ENCODE measurements at places on chromosomes 2 and 18. TPM values are rescaled to one million over a fixed set of nuclear protein-coding genes. Genes with fewer than 3 reads are reported as not detected.

Gene MALL
- total RNA-seq, result 0.12 TPM

Gene COL5A2
- total RNA-seq, result 0.37 TPM

Gene ANKRD30BL
- total RNA-seq, result not detected

Gene STEAP3
- total RNA-seq, result 0.10 TPM

Gene CPS1
- total RNA-seq, result 0.67 TPM

DNA sequence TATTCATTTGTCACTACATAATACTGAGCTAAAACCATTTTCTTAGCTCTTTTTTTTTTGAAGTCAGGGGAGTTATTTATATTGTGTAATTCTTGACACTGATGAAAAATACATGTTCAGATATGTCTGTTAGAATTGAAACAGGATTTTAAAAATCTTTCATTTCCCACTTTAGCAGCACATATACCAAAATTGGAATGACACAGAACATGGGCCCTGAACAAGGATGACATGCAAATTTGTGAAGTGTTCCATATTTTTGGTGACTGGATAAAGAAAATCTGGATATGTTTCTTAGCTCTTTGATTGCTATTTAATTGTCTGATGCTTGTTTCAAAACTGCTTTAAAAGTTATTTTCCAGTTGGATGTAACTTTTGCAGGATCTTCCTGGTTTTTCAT is 1963.9 kb upstream of the LRRTM1 start:
- H3K27me3 ChIP-seq, result no peaks in the 10 kb centered on the region
- no peak overlapping the region for H3K4me3 ChIP-seq
- no peaks in the 10 kb centered on the region for H3K36me3 ChIP-seq
- no peaks in the 10 kb centered on the region for H3K4me1 ChIP-seq
- H3K27ac ChIP-seq, result no peak overlapping the region

GRCh38 chr18:74289137-74289536 is 2.6 kb downstream of the CYB5A start:
- H3K4me1 ChIP-seq, result peaks cover 21% of the 10 kb centered on the region
- H3K27me3 ChIP-seq, result no peaks in the 10 kb centered on the region
- peaks cover 2% of the 10 kb centered on the region for H3K36me3 ChIP-seq
- H3K27ac ChIP-seq, result peak overlapping the region; percentile 63

GRCh38 chr18:70523792-70524182 is 234.9 kb downstream of the SOCS6 start:
- peaks cover 12% of the 10 kb centered on the region for H3K27me3 ChIP-seq
- no peaks in the 10 kb centered on the region for H3K4me1 ChIP-seq
- no peak for DNase-seq
- no peaks in the 10 kb centered on the region for H3K36me3 ChIP-seq
- H3K4me3 ChIP-seq, result no peak overlapping the region

- no peak overlapping the region for H3K27ac ChIP-seq
- peaks cover 4% of the 10 kb centered on the region for H3K36me3 ChIP-seq
- H3K27me3 ChIP-seq, result peaks cover 62% of the 10 kb centered on the region
- DNase-seq, result no peak
- H3K4me1 ChIP-seq, result peaks cover 22% of the 10 kb centered on the region
Observed at GRCh38 chr2:216692636-216693413, 2.5 kb downstream of the IGFBP5 start.

- no peak overlapping the region for H3K27ac ChIP-seq
- H3K36me3 ChIP-seq, result no peaks in the 10 kb centered on the region
- no peak overlapping the region for H3K4me3 ChIP-seq
- H3K27me3 ChIP-seq, result no peaks in the 10 kb centered on the region
- peaks cover 17% of the 10 kb centered on the region for H3K4me1 ChIP-seq
Observed at GRCh38 chr2:226795281-226796011, 4.2 kb downstream of the IRS1 start.

- no peak overlapping the region for H3K4me3 ChIP-seq
- H3K4me1 ChIP-seq, result no peaks in the 10 kb centered on the region
- peaks cover 39% of the 10 kb centered on the region for H3K27me3 ChIP-seq
- H3K27ac ChIP-seq, result no peak overlapping the region
Observed at GRCh38 chr2:129800686-129801085, 178.8 kb upstream of the RAB6C start.

GRCh38 chr18:47484068-47484467 is 232.6 kb upstream of the SKOR2 start:
- H3K4me3 ChIP-seq, result no peak overlapping the region
- DNase-seq, result no peak
- H3K27me3 ChIP-seq, result peaks cover 46% of the 10 kb centered on the region

- DNase-seq, result no peak
- no peak overlapping the region for H3K4me3 ChIP-seq
- no peaks in the 10 kb centered on the region for H3K36me3 ChIP-seq
Observed at GRCh38 chr2:45233301-45233700, 224.0 kb upstream of the SIX2 start.

DNA sequence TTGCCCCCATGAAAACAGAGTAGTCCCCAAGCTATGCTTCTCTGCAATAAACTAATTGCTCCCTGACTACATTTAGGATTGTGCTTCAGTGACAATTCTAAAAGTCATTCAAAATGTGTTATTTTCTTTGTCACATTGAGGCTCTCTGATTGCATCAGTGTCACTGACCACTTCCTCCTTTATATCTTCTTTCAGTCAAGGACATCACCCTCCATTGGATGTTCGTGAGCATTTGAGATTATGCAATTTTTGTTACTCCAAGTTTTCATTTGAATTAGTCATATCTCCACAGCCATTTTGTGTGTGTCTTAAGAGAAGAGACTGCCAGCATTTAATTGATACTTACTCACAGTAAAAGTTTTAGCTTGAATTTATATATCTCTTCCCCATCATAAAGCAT is 780.8 kb upstream of the GCFC2 start:
- H3K4me1 ChIP-seq, result no peaks in the 10 kb centered on the region
- no peak overlapping the region for H3K4me3 ChIP-seq
- no peak overlapping the region for H3K27ac ChIP-seq
- H3K27me3 ChIP-seq, result no peaks in the 10 kb centered on the region

DNA sequence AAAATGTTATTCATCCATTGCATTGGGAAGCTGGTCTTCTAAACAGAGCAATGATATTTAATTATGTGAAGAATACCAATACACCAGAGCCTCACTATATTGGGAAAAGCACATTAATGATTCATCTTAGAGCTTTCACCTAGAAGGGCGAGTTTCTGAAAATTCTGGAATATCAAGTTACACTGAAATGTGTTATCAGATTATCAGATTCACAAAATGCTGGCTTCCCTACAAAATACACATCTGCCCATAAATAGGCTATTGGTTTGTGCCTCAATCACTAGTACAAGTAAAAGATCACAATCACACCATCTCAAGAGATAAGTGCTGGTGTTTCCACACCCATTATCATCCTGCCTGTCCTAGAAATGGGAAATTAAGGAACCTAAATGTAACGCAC is 200.7 kb downstream of the TMEM163 start:
- no peaks in the 10 kb centered on the region for H3K36me3 ChIP-seq
- no peak overlapping the region for H3K27ac ChIP-seq
- H3K27me3 ChIP-seq, result peaks cover 25% of the 10 kb centered on the region
- H3K4me3 ChIP-seq, result no peak overlapping the region
- peaks cover under 1% of the 10 kb centered on the region for H3K4me1 ChIP-seq

GRCh38 chr2:70985956-70986355 is 7.5 kb downstream of the ANKRD53 start:
- no peaks in the 10 kb centered on the region for H3K27me3 ChIP-seq
- no peak overlapping the region for H3K4me3 ChIP-seq
- peaks cover 17% of the 10 kb centered on the region for H3K4me1 ChIP-seq
- no peak for DNase-seq

GRCh38 chr18:3093624-3094337 is 80.8 kb upstream of the LPIN2 start:
- peaks cover 11% of the 10 kb centered on the region for H3K4me1 ChIP-seq
- H3K27me3 ChIP-seq, result no peaks in the 10 kb centered on the region
- no peak for DNase-seq

Measured in T-helper 17 cell (primary cell).